GM12864 (cell line): ENCODE measurements at places on chromosomes 1 and 21.

DNA sequence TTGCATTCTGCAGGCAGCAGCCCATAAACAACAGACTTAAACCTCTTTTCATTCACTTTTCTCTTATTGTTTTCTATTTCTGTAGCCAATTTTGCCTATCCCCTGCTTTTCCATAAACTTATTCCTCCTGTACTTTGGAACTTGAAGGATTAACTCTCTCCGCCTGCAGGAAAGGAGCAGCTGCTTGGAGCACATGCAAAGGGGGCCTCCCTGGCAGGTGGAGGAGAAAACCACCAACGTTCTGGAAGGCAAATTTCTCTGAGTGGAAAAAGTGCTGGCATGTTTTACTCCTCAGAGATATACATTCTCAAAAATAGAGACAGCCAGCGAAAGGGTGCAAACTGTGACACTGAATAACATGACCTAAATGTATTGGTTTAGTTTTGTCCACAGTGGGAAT lies 33.6 kb downstream of the RGS21 start:
- no peak for DNase-seq

DNA sequence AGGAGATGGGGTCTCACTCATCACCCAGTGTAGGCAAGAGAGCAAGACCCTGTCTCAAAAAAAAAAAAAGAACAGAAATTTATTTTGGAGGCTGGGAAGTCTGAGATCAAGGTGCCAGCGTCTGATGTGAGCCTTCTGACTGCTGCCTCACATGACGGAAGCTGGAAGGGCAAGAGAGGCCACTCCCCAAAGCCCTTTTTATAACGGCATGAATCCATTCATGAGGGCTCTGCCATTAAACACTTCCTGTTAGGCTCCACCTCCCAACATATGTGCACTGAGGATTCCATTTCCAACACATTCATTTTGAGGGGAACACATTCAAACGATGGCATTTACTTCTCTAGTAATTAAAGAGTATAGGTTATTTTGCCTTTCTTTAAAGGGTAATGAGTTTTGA lies 50.9 kb upstream of the C1orf198 start:
- no peak for DNase-seq

DNA sequence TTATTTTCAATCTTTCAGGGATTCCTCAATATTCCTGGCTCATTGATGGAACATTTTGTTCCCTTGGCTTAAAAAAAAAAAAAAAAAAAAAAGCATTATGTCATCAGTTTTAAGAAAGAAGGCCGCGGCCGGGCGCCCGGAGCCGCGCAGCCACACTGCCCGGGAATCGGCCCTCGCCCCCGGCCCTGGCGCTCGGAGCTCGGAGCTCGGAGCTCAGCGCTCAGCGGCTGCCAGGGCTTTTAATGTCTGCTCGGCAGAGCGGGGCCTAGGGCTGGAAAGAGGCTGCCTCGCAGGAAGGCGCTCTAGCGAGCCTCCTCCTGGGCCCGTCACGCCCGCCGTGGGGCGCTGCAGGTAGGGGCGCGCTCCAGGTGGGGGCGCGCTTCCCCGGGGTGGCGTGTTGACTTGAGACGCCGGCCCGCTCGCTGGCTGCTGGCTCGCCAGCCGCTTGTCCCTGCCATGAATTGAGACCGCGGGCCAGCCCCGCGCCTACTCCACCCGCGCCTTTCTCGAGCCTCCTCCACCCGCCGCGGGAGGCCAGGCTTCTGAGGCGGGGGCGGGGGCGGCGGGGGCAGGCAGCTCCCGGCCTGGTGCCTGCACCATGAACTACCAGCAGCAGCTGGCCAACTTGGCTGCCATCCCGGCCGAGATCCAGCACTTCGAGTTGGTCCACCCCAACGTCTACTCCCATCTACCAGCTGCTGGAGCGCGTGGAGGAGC lies 5.4 kb upstream of the TDRD5 start:
- DNase-seq, result no peak

- no peak for DNase-seq
Measured at GRCh38 chr1:176450526-176450925, 12.4 kb upstream of the PAPPA2 start.

GRCh38 chr1:162943622-162944021 lies 82.6 kb upstream of the CCDC190 start:
- no peak for DNase-seq

GRCh38 chr1:79595931-79596330 lies 589.4 kb upstream of the ADGRL4 start:
- DNase-seq, result no peak

DNA sequence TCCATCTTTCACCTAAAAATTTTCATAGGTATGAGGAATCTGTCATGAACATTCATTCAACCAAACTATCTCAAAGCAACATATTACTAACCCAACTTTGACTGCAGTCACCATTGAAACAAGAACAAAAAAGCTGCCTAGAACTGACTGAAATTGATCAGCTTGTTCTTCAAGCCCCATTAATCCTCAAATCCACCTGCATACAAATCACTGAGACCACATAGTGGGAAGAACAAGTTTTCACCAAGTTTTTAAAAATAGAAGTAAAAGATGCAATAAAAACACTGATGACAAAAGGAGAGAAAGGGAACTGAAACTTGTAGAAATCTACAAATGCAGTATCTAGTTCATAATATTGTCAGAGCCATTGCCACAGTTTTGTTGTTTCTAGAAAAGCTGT lies 6.1 kb downstream of the SORT1 start:
- peak; percentile 59 for DNase-seq

DNA sequence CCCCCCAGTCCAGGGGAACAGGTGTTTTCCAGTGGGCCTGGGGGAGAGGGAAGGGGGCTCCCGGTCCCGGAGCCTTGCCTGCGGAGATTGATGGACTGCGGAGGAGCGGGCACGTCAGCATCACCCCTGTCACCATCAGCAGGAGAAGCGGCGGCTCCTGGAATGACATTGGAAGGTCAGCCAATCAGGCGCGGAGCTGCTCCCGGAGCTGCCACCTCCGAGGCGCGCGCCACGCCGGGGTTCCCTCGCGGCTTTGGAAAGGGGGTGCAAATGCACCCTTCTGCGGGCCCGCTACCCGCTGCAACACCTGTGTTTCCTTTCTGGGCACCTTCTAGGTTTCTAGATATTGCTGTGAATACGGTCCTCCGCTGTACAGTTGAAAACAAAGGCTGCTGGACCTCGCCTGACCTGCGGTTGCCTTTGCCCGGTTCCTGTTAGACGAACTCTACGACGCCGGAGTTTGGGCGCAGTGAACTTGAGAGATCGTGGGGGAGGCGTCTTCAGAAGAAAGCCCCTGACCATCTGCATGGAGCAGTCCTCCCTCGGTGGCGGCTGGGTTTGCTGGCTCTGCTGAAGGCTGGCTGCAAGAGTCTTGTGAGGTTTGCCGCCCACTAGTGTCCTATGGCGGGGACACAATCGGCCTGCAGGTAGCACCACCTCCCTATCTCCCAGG lies 5.3 kb downstream of the DSCAM start:
- no peak for DNase-seq

- DNase-seq, result no peak
Measured at GRCh38 chr1:39917825-39918224, 16.1 kb upstream of the MYCL start.

DNA sequence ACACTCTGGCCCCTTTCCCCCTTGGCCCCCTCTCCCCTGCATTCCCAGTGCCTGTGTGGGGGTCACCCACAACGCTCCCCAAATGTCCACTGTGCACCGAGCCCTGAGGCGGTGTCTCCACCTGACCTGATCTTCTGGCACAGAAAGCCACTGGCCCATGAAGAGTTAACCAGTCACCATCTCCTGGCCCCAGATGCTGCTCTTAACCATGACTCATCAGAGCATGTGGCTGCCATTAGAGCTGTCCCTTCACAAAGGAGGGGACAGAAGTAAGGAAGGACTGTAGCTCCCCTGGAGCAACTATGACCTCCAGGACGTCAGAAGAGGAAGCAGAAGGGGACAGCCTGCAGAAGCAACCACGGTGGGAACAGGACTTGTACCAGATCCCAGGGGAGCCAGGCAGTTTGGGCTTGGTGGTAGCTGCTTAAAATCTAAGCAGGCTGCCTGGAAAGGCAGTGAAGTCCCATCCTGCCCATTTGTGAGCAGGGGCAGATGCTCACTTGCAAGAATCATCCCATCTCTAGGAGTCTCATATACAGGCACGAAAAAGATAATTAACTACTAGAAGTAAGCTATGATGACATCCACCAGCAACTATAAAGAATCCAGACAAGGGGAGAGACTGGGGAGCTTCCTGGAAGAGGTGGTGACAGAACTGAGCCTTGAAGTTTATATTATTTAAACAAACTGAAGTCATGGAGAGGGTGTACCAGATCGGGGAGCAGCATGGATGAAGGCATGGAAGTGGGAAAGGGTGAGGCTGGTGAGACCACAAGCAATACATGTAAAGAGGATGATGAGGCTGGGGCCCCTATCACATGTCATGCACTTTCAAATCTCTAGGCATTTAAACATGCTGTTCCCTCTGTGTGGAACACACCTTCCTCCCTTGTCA lies 1.1 kb upstream of the TTC39A start:
- DNase-seq, result no peak

- DNase-seq, result no peak
Measured at GRCh38 chr1:51675177-51675780, 58.4 kb downstream of the OSBPL9 start.

- no peak for DNase-seq
Measured at GRCh38 chr1:231603598-231604275, 22.9 kb upstream of the DISC1 start.

- no peak for DNase-seq
Measured at GRCh38 chr1:204505674-204506200, 10.5 kb upstream of the MDM4 start.

GRCh38 chr1:247419336-247419735 lies 3.4 kb downstream of the NLRP3 start:
- no peak for DNase-seq

DNA sequence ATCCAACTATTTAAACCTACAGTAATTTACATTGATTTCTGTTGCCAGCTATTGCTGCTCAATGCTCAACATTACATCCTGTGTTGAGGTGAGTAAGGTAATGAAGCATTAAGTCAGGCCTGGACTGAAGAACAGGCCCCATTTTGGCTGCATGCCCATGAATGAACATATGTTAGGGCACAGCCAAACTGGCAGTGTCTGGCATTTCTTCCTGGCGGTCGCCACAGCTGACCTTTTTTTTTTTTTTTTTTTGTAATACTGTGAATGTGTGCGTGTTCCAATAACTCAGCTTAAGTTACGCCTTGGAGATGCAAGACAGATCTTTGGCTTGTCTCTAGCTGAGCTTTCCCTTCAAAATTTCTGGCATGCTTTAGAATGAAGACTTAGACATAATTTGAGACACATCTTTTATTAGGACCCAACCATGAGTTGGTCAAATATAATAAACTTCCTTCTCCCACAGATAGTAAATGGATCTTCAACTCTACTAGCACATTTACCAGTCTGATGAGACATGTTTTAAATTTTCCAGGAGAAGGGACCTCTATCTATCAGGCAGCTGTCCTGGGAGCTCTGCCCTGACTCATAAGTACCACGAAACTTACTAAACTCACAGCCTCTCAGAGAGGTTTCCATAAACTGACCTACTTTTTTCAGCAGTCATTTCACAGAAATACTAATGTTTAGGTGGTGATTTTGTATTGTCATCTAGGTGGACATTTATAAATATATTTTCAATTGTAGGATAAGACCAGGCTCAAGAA lies 341.1 kb upstream of the RUNX1 start:
- DNase-seq, result no peak
